Fibroblast of skin of scalp (primary cell): ENCODE measurements at places on chromosomes 11 and 22.

DNA sequence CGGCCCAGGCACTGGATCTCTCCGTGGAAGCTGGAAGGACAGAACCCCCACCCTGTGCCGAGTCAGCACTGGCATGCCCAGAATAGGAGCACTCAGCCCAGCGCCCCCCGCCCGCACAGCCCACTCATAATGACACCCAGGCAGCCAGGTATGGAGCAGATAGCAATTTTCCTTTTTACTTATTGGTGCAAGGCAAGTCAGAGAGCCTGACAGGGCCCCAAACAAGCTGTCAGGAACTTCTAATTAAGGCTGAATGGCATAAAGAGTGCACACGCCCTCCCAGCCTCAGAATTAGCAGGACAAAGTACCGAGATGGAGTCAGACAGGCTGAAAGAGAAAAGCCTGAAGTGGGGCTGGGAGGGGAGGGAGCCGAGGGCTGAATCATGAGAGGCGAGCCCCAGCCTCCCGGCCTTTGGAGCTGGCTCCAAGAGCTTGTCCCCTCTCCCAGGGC, 76.9 kb downstream of the DSCAML1 start:
- DNase-seq: no peak

GRCh38 chr11:63945477-63946163, 6.8 kb downstream of the NAA40 start:
- DNase-seq: peak; percentile 79

GRCh38 chr22:30198152-30198825, 48.3 kb downstream of the LIF start:
- DNase-seq: no peak

DNA sequence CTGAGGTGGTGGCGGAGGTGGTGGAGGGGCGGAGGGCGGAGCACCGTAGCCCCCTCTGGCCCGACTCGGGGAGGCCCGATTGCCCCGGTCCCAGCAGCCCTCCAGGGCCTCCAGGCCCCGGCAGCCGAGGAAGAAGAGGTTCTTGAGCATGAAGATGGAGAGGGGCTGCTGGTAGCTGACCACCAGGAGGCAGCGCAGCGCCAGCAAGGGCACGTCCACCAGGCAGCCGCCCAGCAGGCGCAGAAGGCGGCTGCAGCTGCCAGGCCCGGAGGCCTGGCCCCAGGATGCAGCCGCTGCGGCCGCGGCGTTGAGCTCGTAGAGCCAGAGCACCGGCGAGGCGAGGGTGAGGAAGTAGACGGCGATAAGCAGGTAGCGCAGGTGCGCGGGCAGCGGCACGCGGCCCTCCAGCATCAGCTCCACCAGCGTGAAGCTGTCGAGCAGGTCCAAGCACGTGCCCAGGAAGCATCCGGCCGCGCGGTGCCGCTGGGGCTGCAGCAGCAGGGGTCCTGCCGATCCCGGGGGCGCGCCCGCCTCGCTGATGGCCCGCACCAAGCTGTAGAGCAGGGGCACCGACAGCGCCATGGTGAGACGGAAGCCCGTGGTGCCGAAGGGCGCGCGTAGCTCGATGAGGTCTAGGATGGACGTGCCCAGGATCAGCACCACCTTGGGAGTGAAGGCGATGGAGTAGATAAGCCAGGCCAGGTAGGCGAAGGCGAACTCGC, 1.5 kb downstream of the TMEM121B start:
- no peak for DNase-seq

GRCh38 chr11:64183890-64184289, 2.1 kb upstream of the STIP1 start:
- DNase-seq: no peak

GRCh38 chr11:87330187-87330601, 292.5 kb downstream of the TMEM135 start:
- DNase-seq: no peak

DNA sequence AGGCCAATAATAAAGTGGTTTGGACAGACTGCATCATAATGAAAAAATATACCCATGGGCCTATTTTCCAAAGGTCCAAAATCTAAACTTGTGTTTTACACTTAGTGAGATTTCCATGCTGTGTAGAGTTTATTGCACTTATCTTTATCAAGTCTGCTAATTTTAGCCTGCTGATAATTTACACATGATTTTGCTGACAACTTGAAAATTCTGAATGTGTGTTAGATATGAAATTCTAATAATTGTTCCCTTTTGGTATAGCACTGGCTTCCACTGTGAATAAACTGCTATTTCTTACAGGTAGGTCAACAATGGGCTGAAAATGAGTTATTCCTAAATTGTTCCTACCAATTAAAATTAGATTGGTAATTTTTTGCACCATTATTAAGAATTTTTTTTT, 589.1 kb upstream of the ANO3 start:
- DNase-seq: no peak

GRCh38 chr22:32971276-32971675, 86.9 kb downstream of the SYN3 start:
- no peak for DNase-seq

GRCh38 chr11:123375832-123376231, 54.2 kb upstream of the GRAMD1B start:
- no peak for DNase-seq

- no peak for DNase-seq
These were observed 682.5 kb upstream of the ARHGAP42 start for GRCh38 chr11:100004541-100004940.

DNA sequence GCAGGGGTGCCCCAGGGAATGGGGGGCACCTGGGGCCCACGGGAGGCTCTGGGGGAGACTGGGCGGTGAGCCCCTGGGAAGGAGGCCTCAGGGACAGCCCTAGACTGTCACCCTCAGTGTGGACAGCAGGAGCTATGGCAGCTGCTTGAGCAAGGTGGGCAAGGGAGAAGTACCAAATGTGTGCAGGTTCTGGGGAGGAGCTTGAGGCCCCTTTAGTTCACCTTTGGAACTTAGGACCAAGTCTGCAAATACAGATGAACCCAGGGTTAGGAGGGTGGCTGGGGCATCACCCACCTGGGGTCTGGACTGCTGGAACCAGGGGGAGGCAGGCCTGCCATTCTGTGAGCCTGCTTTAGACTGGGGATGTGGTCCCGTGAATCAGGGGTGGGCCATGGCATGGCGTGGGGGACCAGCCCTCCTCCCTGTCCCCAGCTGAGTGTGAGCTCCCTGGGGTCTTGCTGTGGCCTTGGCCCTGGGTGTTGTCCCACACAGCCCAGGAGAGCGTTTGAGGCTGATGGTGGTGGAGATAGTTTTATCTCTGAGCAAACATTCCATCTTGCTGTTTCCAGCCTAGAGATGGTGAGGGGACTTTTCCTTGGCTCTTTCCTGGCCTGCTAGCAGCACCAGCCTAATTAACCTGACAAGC, 122.3 kb downstream of the KCNQ1 start:
- no peak for DNase-seq

GRCh38 chr22:29631725-29632124, 28.3 kb downstream of the NF2 start:
- DNase-seq: no peak

- no peak for DNase-seq
These were observed 9.7 kb downstream of the MRGPRD start for GRCh38 chr11:68970921-68971636.
